Activated CD4-positive, alpha-beta T cell treated with anti-CD3 and anti-CD28 coated beads for 24 hours (primary cell): ENCODE measurements at places on chromosomes 16 and 17.

DNA sequence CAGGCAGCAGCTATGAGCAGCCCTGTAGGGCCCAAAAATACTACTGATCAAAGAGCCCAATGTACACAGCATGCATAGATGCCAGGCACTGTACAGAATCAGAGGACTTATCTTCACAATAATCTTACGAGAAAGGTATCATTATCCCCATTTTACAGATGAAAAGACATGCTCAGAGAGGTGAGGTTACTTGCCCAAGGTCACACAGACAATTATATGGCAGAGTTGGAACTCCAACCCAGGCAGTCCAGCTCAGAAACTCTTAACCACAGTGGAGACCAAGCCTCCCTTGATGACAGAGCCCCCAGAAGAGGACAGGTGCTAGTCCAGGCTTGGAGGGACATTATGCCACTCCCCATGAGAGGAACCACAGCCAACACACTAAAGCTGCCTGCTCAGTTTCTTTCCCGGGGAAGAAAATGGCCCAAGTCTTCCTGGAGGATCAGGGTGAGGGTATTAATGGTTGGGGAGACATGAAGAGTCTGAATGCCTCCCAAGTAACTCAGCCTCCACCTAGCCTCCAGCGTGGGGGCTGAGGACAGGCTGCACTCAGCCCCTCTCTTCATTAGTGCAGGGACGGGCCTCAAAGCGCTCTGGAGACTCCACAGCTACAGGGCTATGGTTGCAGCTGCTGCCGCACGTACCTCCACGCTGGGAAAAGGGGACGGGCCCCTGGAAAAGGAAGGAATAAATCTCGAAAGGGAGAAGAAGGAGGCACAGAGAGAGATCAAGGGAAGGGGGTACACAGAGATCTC, 826 bp downstream of the UNC119 start:
- no peak for DNase-seq

- no peak for DNase-seq
Measured at GRCh38 chr16:2753733-2754020, 1.2 kb downstream of the SRRM2 start.

DNA sequence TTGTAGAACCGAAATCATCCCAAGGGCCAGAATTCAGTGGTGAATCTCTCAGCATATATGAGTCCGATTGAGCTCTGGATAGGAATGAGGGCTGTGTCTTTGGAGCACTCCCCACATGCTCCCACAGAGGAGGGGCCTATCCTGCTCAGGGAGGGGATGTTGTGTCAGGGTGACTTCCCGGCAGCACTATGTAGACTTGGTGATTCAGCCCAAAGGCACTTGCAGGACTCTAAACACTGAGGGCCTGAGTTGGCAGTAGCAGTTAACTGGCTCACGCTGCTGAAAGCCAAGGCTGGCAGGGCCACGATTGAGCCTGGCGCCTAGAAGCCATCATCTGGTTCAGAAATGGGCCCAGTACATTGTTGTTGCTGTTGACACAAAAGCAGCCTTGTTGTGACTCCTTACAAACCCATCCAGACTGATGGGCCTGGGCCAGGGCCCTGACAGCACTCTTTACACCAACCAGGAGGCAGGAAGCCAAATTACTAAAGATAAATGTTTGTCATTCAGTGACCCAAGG, 31.9 kb downstream of the NMT1 start:
- no peak for DNase-seq

- DNase-seq: no peak
Measured at GRCh38 chr16:27175888-27176287, 27.4 kb upstream of the KDM8 start.

DNA sequence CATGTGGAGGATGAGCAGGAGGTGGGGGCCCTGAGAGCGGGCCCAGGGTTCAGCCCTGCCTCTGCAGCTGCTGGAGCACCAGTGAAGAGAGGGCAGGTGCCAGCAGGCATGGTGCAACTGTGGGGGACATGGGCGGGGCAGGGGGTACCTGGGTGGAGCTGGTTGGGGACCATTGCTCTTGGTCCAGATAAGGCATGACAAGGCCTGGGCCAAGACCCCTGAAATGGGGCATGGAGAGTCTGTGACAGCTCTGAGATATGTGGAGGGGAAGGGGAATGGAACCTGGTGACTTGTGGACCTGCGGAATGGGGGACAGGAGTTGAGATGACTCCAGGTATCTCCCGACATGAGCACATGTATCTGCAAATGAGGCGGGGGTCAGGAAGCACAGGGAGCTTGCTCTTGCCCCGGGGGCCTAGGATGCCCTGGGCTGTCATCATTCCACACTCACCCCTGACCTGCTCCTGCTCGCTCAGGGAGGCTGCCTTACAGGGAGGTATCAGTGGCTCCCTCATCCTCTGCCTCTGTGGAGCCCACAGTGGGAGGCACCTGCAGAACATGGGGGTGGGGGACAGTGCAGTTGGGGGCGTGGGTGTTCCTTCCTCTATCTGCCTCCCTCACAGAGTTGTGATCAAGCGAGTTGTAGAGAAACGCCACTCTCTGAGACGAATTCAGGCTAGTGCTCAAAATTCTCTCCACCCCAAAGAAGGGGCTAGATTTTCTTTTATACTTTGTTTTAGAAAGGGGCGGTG, 40.2 kb downstream of the TMEM235 start:
- DNase-seq: no peak

DNA sequence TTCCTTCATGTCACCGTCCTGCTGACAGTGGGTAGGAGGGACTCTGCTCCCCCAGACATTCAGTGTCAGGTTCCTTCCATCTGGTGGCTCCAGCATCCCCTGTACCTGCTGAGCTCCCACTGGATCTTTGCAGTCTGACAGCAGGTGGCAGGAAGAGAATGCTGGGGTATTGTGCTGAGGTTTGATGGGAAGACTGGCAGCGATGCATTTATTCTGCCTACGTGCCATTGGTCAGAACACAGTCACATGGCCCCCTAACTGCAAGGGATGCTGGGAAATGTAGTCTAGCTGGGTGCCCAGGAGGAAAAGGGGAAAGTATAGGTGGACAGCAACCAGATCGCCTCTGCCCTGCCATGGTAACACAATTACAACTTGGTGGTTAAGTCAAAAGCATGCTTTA, 44.4 kb downstream of the IRX3 start:
- no peak for DNase-seq

- DNase-seq: no peak
Measured at GRCh38 chr16:72937916-72938794, 109.8 kb downstream of the ZFHX3 start.

- DNase-seq: no peak
Measured at GRCh38 chr16:57617604-57618111, 10.8 kb upstream of the ADGRG1 start.

- no peak for DNase-seq
Measured at GRCh38 chr17:75842963-75843576, 1.1 kb downstream of the UNC13D start.

GRCh38 chr16:55842369-55843104, 9.6 kb upstream of the CES1 start:
- DNase-seq: no peak

GRCh38 chr16:69108064-69108904, 2.8 kb downstream of the HAS3 start:
- no peak for DNase-seq

GRCh38 chr17:57603978-57604377, 141.1 kb downstream of the CCDC182 start:
- peak; percentile 33 for DNase-seq

GRCh38 chr16:30046178-30046577, 15.1 kb upstream of the TLCD3B start:
- DNase-seq: no peak

- DNase-seq: no peak
Measured at GRCh38 chr17:3959921-3960601, 4.2 kb downstream of the ATP2A3 start.

DNA sequence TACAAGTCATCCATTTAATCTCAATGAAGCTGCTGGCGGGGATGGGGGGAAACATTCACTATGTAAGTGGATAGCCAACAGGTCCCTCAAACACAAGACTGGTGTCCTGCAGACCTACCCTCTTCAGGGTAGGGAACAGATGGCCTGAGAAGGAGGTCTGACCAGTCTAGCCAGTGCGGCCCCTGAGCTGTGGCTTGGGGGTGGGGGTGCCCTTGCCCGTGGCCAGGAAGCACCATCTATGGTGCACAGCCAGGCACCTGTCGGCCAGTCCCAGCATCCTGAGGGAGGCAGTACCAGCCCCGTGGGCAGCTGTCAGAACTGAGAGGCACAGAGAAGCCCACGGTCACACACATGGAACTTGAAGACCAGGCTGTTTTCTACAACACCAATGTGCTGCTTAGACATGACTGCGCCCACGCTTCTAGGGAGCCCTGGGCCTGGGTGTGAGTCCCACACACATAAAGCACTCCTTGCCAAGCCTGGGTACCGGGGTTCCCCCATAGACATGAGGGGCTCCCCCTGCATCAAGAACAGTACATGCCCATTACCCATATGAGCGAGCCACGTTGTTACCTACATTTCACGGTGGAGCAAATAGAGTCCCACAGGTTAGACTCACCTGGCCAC, 40.9 kb downstream of the RMI2 start:
- no peak for DNase-seq

DNA sequence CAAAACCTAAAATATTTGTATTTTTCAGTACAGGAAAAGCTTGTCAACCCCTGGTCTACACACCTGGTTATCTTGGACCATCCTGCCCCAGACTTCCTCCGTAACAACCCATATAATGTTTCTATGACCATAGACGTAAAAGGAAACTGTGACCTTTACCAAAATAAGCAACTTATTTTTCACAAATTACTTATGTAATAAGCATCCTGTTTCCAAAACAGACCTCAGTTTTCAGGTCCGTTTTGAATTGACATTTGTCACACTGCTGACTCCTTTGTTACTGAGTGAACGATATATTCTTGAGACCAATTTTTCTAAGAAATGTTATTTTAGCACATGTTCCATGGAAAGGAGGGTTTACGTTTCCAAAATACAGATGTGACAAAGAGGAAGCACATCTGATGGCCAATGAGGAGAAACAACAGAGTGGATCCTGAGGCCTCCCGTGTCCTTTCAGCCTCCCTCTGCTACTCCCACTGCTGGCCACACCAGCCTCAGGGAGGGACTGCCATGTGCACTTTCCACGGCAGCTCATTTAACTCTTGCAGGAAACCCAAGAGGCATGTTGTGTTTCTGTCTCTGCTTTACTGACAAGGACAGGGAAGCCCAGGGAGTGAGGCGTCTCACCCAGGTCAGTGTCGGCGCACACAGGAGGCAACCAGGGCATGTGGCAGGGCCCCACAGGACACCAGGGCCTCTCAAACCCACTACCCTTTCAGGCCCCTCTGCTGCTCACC, 20.1 kb upstream of the ALDH3A1 start:
- DNase-seq: no peak

- DNase-seq: no peak
Measured at GRCh38 chr16:23141959-23142740, 7.1 kb downstream of the USP31 start.

DNA sequence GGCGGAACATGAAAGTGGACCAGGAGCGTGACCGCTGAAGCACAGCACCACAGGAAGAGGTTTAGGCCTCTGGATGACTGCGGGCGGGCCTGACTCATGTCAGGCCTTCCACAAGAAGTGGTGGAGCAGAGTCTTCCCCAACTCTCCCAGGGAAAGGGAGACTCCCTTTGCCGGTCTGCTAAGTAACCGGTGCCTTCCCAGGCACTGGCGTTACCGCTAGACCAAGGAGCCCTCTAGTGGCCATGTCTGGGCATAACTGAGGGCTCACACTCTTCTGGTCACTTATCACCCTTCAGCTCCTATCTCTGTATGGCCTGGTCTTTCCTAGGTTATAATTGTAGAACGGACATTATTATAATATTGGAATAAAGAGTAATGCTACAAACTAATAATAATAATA, 1931.9 kb downstream of the TP53TG3F start:
- DNase-seq: no peak
